ENCODE measurements at places on chromosomes 1 and 21. TPM values are rescaled to one million over a fixed set of nuclear protein-coding genes. Genes with fewer than 3 reads are reported as not detected.
A peak's percentile ranks its signal among the peaks of the same experiment; 100 is the strongest.

The GOLT1A gene
- not detected for total RNA-seq

- H3K36me3 ChIP-seq: no peaks in the 10 kb centered on the region
- peak; percentile 85 for DNase-seq
- H3K27ac ChIP-seq: no peak overlapping the region
- peaks cover 2% of the 10 kb centered on the region for H3K27me3 ChIP-seq
- no peaks in the 10 kb centered on the region for H3K4me1 ChIP-seq
These were observed 17.2 kb upstream of the RLF start for GRCh38 chr1:40143891-40144575.

The ELAPOR1 gene
- total RNA-seq: 6.2 TPM

DNA sequence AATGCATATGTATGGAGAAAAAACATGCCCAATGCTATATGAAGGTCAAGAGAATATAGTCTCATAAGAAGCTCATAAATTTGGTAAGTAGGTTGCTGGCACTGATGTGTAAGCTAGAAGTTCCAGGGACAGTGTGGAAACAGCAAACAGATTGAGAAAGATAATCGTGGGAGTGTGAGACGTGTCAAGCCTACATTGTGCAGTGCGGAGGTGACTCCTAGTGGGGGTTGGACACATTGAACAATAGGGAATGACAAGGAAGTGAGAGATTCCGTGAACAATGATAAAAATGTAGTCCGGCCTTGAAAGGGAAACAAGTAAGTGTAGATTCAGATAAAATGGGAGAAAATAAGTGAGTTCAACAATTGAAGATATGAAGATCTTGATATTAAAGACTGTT is 788.4 kb upstream of the PRMT6 start:
- H3K4me3 ChIP-seq: no peak overlapping the region
- H3K27me3 ChIP-seq: no peaks in the 10 kb centered on the region
- DNase-seq: no peak

The AMPD1 gene
- total RNA-seq: not detected

The PEX10 gene
- total RNA-seq: 8.1 TPM

DNA sequence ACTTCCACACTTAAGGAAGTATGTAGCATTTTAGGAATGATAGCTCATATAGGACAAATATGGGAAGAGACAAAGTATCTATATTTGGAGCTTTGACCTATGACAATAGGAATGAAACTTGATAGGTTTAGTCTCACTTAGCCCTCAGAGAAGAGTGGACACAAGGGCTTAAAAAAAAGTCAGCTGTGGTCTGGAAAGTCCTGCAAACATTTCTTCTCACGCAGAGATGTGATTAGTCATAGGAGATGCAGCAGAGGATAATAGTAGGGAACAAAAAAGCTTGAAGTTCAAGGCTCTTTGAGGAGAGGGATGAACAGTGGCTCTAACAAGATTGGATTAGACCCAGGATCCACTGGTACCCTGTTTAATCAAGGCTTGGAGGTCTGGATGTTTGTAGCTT is 14.8 kb upstream of the RNF220 start:
- H3K27ac ChIP-seq: no peak overlapping the region
- no peak overlapping the region for H3K4me3 ChIP-seq
- no peaks in the 10 kb centered on the region for H3K36me3 ChIP-seq
- peaks cover 4% of the 10 kb centered on the region for H3K27me3 ChIP-seq
- no peaks in the 10 kb centered on the region for H3K4me1 ChIP-seq

- H3K36me3 ChIP-seq: no peaks in the 10 kb centered on the region
- H3K27ac ChIP-seq: no peak overlapping the region
- no peak for DNase-seq
- no peak overlapping the region for H3K4me3 ChIP-seq
- peaks cover 23% of the 10 kb centered on the region for H3K4me1 ChIP-seq
- H3K27me3 ChIP-seq: no peaks in the 10 kb centered on the region
These were observed 3.0 kb downstream of the FCAMR start for GRCh38 chr1:206967096-206967849.

GRCh38 chr1:230107941-230108340 is 40.9 kb downstream of the GALNT2 start:
- H3K27me3 ChIP-seq: no peaks in the 10 kb centered on the region
- DNase-seq: no peak
- no peaks in the 10 kb centered on the region for H3K36me3 ChIP-seq
- H3K4me1 ChIP-seq: peaks cover 37% of the 10 kb centered on the region
- H3K27ac ChIP-seq: no peak overlapping the region

- H3K4me3 ChIP-seq: no peak overlapping the region
- H3K27ac ChIP-seq: no peak overlapping the region
- no peaks in the 10 kb centered on the region for H3K36me3 ChIP-seq
These were observed 138.6 kb upstream of the B3GALT2 start for GRCh38 chr1:193325042-193325441.

The SHISA4 gene
- 2.0 TPM for total RNA-seq

- peaks cover 25% of the 10 kb centered on the region for H3K4me1 ChIP-seq
- H3K36me3 ChIP-seq: no peaks in the 10 kb centered on the region
- DNase-seq: no peak
- no peaks in the 10 kb centered on the region for H3K27me3 ChIP-seq
- H3K27ac ChIP-seq: no peak overlapping the region
These were observed 1.9 kb downstream of the SLC16A1 start for GRCh38 chr1:112954017-112954650.

DNA sequence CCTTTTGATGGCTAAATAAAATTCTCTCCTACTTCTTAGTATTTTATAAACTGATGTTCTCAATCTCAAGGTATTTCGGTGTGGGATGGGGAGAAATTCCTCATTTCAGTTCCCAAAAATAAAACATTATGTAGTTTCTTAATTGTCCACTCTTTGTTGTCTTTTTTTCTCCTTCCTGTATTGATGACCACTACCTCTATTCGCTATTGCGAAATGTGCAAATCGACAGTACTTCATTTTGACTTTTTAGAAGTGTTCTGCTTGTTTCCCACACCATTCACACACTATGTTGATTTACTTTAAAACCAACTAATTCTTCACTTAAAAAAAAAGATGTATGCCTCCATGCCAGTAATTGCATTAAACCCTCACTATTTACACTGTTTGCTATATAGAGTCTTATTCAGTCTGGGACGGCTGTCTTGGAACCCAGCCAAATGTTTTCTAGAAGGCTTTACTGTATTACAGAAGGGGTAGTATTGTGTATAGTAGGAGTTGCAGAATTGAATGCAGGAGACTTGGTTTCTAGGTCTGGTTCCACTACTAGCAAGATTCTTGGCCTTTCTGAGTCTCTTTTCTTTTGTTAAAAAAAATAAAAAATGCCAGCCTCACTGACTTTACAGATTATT is 5.6 kb downstream of the RNF2 start:
- no peaks in the 10 kb centered on the region for H3K36me3 ChIP-seq
- H3K27ac ChIP-seq: no peak overlapping the region
- peaks cover 2% of the 10 kb centered on the region for H3K4me1 ChIP-seq
- no peaks in the 10 kb centered on the region for H3K27me3 ChIP-seq
- DNase-seq: no peak

DNA sequence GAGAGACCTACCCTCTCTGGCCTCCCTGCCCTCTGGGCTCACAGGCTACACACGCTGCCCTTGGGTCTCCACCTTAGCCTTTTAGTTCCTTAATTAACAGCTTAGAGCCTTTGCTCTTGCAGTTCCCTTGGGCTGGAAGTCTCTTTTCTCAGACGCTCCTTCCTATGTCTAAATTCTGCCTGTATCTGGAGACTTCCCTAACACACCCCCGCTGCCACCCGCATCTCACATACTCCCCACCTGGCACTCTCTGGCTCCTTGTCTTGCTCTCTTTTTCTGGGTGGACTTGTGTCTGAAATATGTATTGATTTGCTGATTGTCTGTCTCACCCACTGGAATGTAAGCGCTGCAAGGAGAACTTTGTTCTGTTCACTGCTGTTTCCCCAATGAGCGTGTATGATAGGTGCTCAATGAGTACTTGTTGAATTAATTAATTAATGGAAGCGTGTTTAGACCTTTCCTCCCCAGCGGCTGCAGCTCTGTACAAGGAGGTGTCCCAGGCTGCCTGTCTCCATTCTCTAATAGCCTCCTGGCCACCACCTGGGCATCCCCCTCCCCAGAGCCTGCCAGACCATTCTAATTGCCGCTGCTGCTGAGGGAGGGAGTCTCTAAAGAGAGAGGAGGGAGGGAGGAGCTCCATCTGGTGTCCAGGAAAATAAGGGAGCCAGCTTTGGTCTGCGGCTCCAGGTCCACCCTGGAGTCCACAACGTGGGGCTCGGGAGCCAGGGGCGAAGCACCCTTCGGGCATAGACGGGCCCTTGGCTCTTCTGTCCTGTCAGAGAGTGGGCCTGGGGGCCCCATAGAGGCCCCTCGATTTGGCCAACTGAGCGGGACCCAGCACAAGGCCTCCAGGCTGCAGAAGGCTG is 95.4 kb downstream of the RNF220 start:
- H3K36me3 ChIP-seq: no peaks in the 10 kb centered on the region
- H3K4me3 ChIP-seq: no peak overlapping the region
- no peaks in the 10 kb centered on the region for H3K27me3 ChIP-seq
- H3K4me1 ChIP-seq: peaks cover 14% of the 10 kb centered on the region
- no peak overlapping the region for H3K27ac ChIP-seq

GRCh38 chr1:27343639-27344025 is 1.8 kb downstream of the SYTL1 start:
- peak overlapping the region; percentile 92 for H3K27ac ChIP-seq
- H3K4me3 ChIP-seq: peak overlapping the region; percentile 80
- peaks cover 21% of the 10 kb centered on the region for H3K36me3 ChIP-seq
- DNase-seq: no peak
- no peaks in the 10 kb centered on the region for H3K27me3 ChIP-seq

The OR6N1 gene
- 4.0 TPM for total RNA-seq

The BRDT gene
- not detected for total RNA-seq

The KRTAP21-2 gene
- not detected for total RNA-seq

DNA sequence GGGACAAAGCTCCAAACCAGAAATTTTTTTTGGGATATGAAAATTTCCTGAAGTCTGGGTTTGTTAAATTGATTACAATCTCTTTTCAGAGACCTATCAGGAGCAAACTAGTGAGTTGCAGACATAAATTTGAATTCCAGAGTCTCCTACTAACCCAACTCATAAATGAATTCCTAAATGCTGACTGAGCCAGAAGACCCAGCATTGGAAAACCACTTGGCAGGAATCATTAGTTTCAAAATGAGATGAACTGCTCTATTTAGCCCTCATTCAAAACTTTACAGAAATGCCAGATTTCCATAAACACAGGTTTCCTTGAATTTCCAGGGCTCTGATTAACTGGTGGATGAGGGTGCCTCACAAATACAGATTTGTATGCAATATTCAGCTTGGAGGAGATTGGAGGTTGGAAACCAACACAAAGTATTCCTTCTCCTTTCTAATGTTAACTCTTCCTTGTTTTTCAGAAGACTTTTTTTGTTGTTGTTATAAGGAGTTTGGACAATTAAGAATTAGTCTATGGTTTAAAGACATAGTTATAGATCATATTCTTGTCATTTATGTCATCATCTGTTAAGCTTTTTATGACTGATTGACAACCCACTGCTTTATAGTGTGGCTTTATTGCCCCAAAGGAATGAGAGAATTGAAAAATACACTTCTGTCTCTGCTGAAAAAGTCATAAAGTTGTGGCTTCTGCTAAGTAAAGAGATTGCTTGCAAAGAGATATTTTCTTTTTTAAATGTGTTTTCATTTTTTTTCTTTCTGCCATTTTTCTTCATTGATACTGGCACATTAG is 222.8 kb downstream of the HLX start:
- H3K27me3 ChIP-seq: no peaks in the 10 kb centered on the region
- H3K4me3 ChIP-seq: no peak overlapping the region
- no peak overlapping the region for H3K27ac ChIP-seq

DNA sequence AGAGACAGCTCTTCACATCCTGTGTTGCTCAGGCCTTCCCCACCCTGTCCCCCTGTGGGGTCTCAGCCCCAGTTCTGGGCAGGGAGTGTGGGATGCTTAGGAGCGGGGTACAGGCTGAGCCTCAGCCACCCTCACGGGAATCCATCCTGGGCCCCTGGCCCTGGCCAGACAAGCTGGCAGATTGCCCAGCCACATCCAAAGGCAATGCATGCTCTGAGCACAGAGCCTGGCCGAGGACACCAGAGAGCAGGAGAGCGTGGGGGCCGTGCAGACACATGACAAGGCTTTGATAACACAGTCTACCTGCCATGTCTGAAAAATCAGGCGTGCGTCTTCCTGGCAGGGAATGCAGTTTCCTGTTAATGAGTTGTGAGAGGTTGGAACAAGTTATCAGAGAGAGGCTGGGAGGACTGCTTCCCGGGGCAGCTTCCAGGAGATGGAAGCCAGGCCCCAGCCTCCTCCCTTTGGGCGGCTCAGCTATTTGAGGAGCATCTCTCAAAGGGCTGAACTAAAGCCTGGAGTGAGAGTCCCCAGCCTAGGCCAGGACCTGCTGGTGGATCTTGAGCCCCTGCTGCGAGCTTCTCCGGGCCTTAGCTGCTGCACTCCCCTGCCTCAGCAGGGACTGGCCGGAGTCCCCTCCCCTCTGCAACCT is 72.2 kb upstream of the SELENON start:
- H3K4me3 ChIP-seq: no peak overlapping the region
- H3K27me3 ChIP-seq: peaks cover 33% of the 10 kb centered on the region
- no peaks in the 10 kb centered on the region for H3K36me3 ChIP-seq
- H3K4me1 ChIP-seq: peaks cover 14% of the 10 kb centered on the region
- DNase-seq: no peak
- no peak overlapping the region for H3K27ac ChIP-seq

DNA sequence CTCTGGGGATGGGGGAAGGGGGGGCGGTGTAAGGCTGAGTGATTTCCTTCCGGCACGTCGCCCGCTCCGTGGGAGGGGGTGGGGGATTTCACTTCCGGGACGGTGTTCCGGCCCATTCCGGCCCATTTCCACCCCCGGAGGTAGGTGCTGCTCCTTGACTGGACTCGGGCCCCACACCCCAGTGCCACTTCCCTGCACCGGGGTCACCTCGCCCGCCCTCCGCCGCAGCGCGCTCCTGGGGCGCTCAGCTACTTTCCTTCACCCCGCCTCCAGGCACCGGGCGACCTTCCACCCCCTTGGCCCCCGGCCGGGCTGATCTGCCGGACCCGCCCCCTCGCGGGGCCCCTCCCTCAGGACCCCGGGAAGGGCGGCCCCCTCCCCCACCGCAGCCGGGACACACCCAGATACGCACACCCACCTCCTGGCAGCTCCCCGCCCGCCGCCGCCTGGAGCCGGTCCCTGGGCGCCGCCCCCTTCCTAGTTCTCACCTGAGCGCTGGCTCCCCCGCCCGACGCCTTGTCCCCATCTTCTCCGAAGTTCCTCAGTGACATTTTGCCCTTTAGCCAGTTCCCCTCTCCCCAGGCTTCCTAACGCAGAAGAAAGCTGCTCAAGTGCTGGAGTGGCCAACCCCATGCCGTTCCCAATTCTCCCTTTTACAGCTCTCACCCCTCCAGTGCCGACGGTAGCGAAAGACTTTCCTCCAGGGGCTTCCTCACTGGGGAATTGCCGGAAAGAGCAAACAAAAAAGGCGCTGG is at the start of gene ZBTB37:
ZBTB37 (plus strand) TSS at position 115 of the 755 bp plus-strand sequence. CDS start 1,846 bp downstream, outside the sequence.
- peak within 1 kb of the TSS; percentile 77 for H3K27ac ChIP-seq
- H3K4me3 ChIP-seq: peak within 1 kb of the TSS; percentile 86
- peak; percentile 62 for DNase-seq
- peaks cover 36% of the 10 kb centered on the region for H3K36me3 ChIP-seq
- peaks cover 32% of the 10 kb centered on the region for H3K4me1 ChIP-seq

The TRIM67 gene
- total RNA-seq: not detected

GRCh38 chr1:153535242-153536011 is at the start of gene S100A6:
S100A6 (minus strand) TSS chr1:153535991; CDS start chr1:153535339, 652 bp downstream.
- peaks cover 69% of the 10 kb centered on the region for H3K4me1 ChIP-seq
- H3K4me3 ChIP-seq: peak within 1 kb of the TSS; percentile 90
- peaks cover 8% of the 10 kb centered on the region for H3K36me3 ChIP-seq
- peak within 1 kb of the TSS; percentile 96 for H3K27ac ChIP-seq
- peak; percentile 29 for DNase-seq

All from natural killer cell (primary cell).